T-cell (primary cell): ENCODE measurements at places on chromosomes 2 and 18. TPM values are rescaled to one million over a fixed set of nuclear protein-coding genes. Genes with fewer than 3 reads are reported as not detected.

GRCh38 chr2:71558300-71559051 lies 105.1 kb downstream of the DYSF start:
- H3K27ac ChIP-seq = no peak overlapping the region
- H3K4me1 ChIP-seq = no peaks in the 10 kb centered on the region
- no peak overlapping the region for H3K4me3 ChIP-seq
- H3K27me3 ChIP-seq = peaks cover 20% of the 10 kb centered on the region
- no peaks in the 10 kb centered on the region for H3K36me3 ChIP-seq

DNA sequence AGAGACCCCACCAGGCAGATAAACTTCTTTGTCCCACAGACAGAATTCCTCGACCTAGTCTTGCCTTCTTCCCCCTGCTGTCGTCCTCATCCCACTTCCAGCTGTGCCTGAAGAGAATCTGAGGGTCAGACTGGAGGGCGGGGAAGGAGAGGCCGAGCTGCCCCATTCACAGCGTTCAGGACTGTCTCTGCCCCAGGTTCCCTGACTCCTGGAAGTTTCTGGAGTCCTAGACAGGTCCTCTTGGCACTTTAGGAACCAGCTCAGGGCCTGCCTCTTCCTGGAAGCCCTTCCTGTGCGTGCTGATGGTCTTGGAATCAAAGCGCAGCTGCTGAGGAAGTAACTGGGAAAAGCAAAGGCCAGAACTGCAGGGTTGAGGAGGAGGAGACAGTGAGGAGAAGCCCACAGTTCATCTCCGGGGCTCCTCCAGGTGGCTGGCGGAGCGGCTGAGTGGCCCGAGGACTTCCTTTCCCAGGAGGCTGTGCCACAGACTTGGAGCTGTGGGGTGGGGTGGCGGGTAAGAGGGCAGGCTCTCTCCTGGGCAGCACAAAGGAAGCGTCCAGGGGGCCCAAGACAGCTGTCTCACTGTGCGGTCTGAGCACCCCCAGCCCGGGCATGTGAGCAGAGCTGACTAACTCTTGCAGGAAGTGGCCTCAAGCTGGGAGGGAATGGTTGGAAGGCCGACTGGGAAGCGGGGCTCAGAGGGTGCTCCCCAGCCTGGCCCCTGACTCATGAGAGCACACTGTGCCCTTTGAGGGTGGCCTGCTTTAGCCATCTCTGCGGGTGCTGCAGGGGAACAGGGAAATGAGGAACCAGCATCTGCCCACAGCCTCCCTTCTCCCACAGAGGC lies 39.5 kb downstream of the SDC1 start:
- no peak for DNase-seq
- no peak overlapping the region for H3K4me3 ChIP-seq
- H3K27me3 ChIP-seq = no peaks in the 10 kb centered on the region
- no peak overlapping the region for H3K27ac ChIP-seq

DNA sequence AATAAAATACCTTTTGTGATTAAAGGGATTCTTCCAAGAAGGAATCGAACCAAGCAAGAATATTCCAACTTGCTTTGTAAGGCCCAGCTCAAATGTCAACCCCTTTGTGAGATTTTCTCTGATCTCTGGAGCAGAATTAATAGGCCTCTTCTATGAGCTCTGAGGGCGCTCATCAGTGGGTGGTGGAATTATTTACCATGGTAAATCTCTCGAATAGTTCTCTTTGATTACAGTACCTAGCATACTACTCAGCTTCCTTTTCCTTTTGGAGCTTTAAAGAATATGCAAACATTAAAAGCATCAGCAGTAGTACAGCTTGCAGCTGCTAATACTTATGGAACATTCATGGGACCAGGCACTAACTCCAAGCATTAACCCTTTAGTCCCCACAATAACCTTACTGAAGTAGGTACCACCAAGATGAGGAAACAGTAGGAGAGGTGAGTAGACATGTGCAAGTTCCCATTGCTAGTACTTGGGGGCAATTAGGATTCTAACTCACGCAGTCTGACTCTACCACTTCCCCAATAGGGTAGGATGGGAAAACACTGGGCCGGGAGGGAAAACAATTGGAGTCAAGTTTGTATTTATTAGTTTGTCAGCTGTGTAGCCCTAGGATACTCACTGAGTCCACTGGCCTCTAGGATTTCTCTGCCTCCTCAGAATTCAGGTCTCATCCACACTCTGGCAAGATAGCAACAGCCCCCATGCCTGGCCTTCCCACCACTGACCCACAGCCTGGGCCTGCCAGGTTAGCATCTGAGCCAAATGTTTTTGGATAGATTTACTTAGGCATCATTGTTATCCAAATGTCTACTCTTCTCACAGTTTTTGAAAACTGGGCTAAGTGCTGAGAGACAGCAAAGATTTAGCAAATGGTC lies 21.7 kb downstream of the ADD2 start:
- no peaks in the 10 kb centered on the region for H3K27me3 ChIP-seq
- H3K4me1 ChIP-seq = no peaks in the 10 kb centered on the region
- H3K27ac ChIP-seq = no peak overlapping the region
- no peaks in the 10 kb centered on the region for H3K36me3 ChIP-seq
- DNase-seq = no peak

DNA sequence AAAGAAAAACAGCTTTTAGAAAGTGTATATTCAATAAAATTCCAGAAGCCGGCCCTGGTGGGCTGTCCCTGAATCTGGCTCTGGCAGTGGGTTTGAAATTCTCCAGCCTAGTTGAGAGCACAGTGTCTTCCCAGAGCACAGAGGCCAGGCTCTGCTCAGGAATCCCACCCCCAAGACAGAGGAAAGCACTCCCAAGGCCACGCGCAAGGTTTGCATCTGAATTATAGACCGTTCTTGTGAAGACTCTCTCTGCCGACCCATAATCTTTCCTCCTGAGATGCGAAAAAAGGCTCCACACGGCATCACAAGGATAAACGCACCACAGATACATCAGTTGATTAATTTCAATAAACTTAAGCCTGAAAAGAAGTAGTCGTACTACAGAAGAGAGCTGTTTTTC lies 342.2 kb downstream of the CMPK2 start:
- no peaks in the 10 kb centered on the region for H3K36me3 ChIP-seq
- no peaks in the 10 kb centered on the region for H3K27me3 ChIP-seq
- no peak overlapping the region for H3K27ac ChIP-seq
- no peaks in the 10 kb centered on the region for H3K4me1 ChIP-seq
- DNase-seq = no peak

DNA sequence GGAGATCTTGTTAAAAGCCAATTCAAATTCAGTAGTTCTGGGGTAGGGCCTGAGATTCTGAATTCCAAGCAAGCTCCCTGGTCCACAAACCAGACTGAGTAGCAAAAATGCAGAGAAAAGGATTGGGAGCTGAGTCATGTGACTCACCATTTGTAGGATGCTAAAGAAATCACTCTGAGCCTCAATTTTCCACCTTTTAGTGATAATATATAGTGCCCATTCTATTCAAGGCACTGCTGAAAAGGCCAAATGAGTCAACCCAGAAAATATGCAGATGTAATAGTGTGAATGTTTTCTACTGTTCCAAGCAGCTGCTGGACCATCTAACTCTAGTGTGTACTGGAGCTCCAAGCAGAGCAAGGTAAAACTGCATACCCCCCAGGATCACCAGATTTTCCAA lies 47.2 kb downstream of the SLC14A2 start:
- H3K4me3 ChIP-seq = no peak overlapping the region
- H3K36me3 ChIP-seq = no peaks in the 10 kb centered on the region
- peaks cover 37% of the 10 kb centered on the region for H3K4me1 ChIP-seq
- no peak overlapping the region for H3K27ac ChIP-seq

GRCh38 chr2:9547262-9547991 lies 8.2 kb downstream of the ADAM17 start:
- H3K4me1 ChIP-seq = peaks cover 10% of the 10 kb centered on the region
- DNase-seq = no peak
- no peaks in the 10 kb centered on the region for H3K27me3 ChIP-seq
- no peak overlapping the region for H3K4me3 ChIP-seq

GRCh38 chr2:217902379-217903141 lies 100.2 kb downstream of the TNS1 start:
- no peaks in the 10 kb centered on the region for H3K36me3 ChIP-seq
- no peak overlapping the region for H3K4me3 ChIP-seq
- no peaks in the 10 kb centered on the region for H3K27me3 ChIP-seq
- no peak overlapping the region for H3K27ac ChIP-seq
- DNase-seq = no peak
- H3K4me1 ChIP-seq = no peaks in the 10 kb centered on the region

GRCh38 chr2:12543076-12543977 lies 173.4 kb upstream of the TRIB2 start:
- H3K4me1 ChIP-seq = no peaks in the 10 kb centered on the region
- H3K4me3 ChIP-seq = no peak overlapping the region
- H3K36me3 ChIP-seq = no peaks in the 10 kb centered on the region
- no peaks in the 10 kb centered on the region for H3K27me3 ChIP-seq
- no peak for DNase-seq
- no peak overlapping the region for H3K27ac ChIP-seq

DNA sequence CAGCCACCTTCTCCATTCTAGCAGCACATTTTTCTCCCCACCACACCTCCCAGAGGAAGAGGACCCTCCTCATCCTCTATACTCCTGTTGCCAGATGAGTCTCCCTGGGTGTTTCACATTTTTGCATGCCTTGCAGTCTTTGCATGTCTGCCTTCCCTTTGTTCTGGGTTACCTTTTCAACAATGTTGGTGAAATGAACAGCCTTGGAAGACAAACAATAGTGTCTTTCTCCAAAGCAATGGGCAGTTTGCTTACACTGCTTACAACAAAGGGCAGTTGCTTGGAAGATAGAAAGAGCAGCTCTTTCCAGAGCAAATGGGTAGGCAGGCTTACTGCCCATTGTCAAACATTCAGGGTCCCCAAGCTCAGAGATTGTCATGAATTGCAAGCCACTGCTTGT lies 14.5 kb upstream of the SEH1L start:
- peaks cover 20% of the 10 kb centered on the region for H3K4me1 ChIP-seq
- no peaks in the 10 kb centered on the region for H3K36me3 ChIP-seq
- DNase-seq = no peak
- no peak overlapping the region for H3K27ac ChIP-seq
- no peak overlapping the region for H3K4me3 ChIP-seq

- H3K4me1 ChIP-seq = no peaks in the 10 kb centered on the region
- H3K36me3 ChIP-seq = no peaks in the 10 kb centered on the region
- H3K27me3 ChIP-seq = no peaks in the 10 kb centered on the region
- H3K27ac ChIP-seq = no peak overlapping the region
- H3K4me3 ChIP-seq = no peak overlapping the region
These were observed 30.1 kb downstream of the IMPA2 start for GRCh38 chr18:12011199-12011956.

DNA sequence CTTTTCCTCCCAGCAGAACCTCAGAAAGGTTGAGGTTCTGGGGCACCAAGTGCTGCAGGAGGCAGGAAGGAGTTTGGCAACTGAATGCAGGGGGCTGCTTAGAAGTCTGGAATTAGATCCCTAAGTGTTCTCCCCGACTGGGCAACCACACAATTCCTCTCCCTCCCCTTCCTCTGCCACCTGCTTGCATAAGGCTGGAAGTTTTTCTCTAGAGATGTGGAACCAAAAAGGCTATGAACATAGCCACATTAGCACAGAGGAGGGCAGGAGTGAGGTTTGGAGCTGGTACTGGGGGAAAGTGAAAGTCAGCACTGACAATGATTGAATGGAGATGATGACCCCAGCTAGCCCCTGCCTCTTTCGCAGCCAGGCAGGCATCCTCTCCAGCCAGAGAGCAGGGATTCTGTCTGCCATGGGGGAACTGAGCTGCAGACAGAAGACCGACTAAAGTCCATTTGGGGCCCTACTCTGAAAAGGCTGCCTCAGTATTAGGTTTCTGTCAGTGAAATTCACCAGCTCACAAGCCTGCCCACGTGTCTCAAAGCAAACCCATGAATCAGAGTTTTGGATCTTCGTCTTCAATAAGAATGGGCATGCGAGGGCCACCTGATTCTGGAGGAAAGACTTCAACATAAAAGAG lies 87.9 kb upstream of the ITGA6 start:
- no peak overlapping the region for H3K4me3 ChIP-seq
- H3K27me3 ChIP-seq = no peaks in the 10 kb centered on the region
- no peaks in the 10 kb centered on the region for H3K36me3 ChIP-seq
- DNase-seq = no peak

DNA sequence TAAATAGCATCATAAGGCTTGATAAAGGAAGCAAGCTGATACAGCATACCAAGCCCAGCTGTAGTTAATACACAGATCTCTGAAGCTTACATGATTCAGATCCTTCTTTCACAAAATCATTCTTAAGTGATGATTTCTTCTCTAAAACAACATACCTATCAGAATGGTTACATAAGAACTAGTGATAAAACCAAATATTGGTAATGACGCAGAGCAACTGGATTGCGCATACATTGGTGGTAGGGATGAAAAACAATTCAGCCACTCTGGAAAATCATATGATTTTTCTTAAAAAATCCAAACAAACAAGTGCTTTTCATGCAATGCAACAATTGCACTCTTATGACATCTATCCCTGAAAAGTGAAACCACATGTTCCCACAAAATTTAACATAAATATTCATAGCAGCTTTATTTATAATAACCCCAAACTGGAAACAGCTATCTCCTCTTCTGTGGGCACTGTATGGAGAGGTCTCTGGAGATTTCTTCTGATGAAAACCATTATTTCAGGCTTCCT lies 153.6 kb upstream of the DSEL start:
- no peaks in the 10 kb centered on the region for H3K4me1 ChIP-seq
- H3K4me3 ChIP-seq = no peak overlapping the region
- H3K36me3 ChIP-seq = no peaks in the 10 kb centered on the region
- H3K27ac ChIP-seq = no peak overlapping the region
- no peaks in the 10 kb centered on the region for H3K27me3 ChIP-seq

DNA sequence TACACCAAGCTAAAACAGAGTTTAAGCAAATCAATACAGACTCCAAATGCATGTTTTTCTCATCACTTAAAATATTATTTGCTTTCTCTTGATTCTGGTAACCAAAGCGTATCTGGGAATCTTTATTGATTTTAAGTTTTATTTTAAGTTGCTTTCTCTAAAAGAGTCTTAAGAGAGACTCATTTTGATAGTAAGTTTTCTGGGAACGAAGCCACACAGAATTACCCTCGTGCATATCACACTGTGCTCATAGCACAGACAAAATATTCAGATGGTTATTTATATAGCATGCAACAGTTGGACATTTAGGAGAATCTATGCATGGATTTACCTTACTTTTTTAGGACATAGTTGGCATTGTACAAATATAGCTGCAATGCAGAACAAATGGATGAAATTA lies 597.5 kb upstream of the NRXN1 start:
- H3K27me3 ChIP-seq = no peaks in the 10 kb centered on the region
- no peaks in the 10 kb centered on the region for H3K4me1 ChIP-seq
- no peaks in the 10 kb centered on the region for H3K36me3 ChIP-seq
- no peak for DNase-seq

- no peaks in the 10 kb centered on the region for H3K36me3 ChIP-seq
- no peak for DNase-seq
- no peak overlapping the region for H3K4me3 ChIP-seq
- no peak overlapping the region for H3K27ac ChIP-seq
- no peaks in the 10 kb centered on the region for H3K4me1 ChIP-seq
These were observed 87.8 kb downstream of the SLC5A7 start for GRCh38 chr2:108074150-108074549.

LYPD6B gene
- total RNA-seq = not detected

CHRND gene
- not detected for total RNA-seq

DNAJC10 gene
- 50.7 TPM for total RNA-seq

FTCDNL1 gene
- total RNA-seq = 0.77 TPM

TAF1B gene
- 11.9 TPM for total RNA-seq
